ENCODE measurements at places on chromosomes 11 and 22.

- no peak for DNase-seq
These were observed 26.4 kb downstream of the KCNQ1 start for GRCh38 chr11:2471048-2471803.

GRCh38 chr11:25566298-25567200 is 765.4 kb upstream of the ANO3 start:
- DNase-seq, result no peak

GRCh38 chr11:15865212-15865987 is 490.9 kb downstream of the SOX6 start:
- DNase-seq, result no peak

- no peak for DNase-seq
These were observed 11.6 kb downstream of the SLC3A2 start for GRCh38 chr11:62892077-62892922.

- no peak for DNase-seq
These were observed 15.9 kb downstream of the INCENP start for GRCh38 chr11:62139526-62140303.

DNA sequence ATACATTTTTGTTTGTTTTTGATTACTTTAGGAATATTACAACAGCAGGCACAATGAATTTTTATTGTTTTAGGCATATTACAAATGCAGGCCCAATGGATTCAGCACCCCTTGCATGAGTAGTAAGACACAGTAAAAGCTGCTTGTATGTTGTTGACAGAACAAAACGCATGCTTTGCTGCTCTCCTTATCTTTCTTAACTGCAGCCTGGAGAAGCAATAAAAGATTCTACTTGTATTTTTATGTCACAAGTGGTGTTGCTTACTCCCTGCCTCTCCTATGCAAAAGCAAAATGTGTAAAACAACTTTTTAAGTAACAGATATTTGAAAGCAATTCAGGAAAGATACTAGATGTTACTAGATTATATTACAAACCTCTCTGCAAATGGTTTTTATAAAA is 73.9 kb downstream of the TRPC6 start:
- no peak for DNase-seq

- DNase-seq, result peak; percentile 86
These were observed 5.7 kb downstream of the ZP1 start for GRCh38 chr11:60872961-60873524.

DNA sequence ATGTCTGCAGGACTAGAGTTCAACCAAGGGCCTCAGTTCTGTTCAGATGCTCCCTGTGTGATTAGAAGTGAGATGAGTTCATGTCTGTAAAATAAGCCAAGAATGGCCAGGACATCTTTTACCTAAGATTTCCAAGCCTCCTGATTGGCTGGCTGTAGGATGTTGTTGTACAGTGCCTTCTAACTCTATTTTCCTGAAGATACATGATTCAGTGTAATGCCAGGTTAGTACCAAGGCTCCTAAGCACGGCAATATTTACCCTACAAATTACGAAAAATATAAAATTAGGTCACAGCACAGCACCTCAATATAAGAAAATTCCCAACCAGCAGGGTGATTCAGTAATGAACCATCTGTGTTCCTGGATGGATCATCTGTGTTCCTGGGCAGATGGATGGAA is 140.0 kb upstream of the MTMR2 start:
- DNase-seq, result no peak

DNA sequence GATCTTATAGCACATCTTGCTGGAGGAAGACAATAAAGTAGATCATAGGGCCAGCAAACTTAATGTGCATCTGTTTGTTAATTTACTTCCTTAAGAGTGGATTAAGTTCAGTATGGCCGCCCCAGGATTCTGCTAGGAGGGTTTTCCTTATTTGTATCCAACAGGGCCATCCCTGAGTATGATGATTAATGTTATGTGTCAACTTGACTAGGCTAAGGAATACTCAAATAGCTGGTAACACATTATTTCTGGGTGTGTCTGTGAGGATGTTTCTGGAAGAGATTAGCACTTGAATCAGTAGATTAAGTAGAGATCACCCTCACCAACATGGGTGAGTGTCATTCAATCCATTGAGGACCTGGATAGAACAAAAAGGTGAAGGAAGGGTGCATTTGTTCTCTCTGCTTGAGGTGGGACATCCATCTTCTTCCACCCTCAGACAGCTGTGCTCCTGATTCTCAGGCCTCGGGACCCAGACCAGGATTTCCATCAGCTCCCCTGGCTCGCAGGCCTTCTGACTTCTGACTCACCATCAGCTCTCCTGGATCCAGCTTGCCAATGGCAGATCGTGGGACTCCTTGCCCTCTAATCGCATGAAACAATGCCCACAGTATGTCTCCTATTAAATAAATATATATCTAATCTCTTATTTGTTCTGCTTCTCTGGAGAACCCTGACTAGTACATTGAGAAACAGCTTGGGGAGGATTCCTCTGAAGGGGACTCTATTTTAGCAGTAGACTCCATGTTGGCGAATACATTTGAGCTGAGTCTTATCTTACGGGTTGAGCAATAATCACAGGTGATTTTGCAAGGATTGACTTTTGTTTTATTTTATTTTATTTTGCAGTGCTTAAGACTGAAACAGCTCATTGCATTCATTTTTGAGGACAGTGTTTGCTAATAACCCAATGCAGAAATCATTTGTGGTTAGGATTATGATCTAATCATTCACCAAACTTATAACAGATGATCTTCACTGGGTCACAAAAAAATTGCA is 9.0 kb upstream of the ZBTB44 start:
- peak; percentile 16 for DNase-seq

GRCh38 chr11:40139066-40139465 is 1320.4 kb downstream of the LRRC4C start:
- DNase-seq, result no peak

DNA sequence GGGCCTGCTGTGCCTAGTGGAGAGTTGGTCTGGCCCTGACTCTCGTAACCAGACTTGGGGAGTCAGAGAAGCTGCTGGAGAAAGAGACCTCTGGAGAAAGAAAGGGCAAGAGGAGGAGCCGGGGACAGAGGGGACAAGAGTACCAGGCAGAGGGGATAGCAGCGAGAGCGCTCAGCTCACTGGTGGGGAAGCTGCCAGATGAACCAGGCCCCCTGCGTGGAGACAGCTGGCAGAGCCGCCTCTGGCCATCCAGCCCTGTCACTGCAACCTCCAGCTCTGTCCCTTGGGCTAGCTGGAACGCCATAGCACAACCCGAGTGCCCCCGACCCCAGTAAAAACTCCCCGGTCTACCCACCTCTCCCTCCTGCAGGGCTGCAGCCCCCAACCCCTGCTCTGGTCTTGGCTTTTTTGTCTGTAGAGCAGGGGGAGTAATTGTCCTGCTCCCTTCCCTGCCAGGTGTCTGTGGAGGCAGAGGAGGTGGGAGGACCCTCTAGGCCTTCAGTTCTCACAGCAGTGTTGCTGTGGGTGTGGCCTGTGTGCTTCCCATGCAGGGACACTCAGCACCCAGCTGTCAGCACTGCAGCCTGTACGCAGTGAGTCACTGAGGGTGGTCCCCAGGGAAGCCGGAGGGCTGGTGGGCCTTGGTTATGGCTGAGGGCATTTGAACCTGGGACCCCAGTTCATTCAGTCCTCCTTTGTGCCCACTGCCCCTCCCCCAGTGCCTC is 4.8 kb upstream of the SUN2 start:
- DNase-seq, result no peak

- DNase-seq, result no peak
These were observed 22.9 kb downstream of the ZBTB16 start for GRCh38 chr11:114082415-114082748.

DNA sequence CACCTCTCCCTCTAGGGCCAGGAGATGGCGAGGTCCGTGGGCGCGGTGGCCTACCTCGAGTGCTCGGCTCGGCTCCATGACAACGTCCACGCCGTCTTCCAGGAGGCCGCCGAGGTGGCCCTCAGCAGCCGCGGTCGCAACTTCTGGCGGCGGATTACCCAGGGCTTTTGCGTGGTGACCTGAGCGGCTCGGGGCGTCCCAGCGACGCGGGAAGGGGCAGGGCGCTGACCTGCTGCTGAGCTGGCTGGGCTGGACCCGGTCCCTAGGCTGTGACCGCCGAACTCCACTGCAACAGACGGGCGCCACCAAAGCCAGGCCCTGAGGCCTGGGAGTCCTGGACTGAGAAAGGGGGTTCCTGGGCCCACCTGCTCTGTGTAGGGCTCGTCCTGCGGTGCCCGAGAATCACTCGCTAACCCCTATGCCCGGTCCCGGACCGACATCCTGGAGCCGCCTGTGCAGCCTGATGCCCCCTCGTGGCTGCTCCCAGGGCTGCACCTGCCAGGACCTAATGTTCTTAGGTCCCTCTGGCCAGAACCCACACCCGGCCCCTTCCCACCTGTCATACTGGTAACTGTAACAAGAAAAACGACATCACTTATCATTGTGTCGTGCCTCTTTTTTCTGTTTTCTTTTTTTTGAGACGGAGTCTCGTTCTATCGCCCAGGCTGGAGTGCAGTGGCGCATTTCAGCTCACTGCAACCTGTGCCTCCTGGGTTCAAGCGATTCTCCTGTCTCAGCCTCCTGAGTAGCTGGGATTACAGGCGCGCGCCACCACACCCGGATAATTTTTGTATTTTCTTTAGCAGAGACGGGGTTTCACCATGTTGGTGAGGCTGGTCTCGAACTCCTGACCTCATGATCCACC is 15.0 kb downstream of the RHOD start:
- DNase-seq, result no peak

GRCh38 chr22:40553014-40553554 is 83.4 kb downstream of the MRTFA start:
- DNase-seq, result no peak

DNA sequence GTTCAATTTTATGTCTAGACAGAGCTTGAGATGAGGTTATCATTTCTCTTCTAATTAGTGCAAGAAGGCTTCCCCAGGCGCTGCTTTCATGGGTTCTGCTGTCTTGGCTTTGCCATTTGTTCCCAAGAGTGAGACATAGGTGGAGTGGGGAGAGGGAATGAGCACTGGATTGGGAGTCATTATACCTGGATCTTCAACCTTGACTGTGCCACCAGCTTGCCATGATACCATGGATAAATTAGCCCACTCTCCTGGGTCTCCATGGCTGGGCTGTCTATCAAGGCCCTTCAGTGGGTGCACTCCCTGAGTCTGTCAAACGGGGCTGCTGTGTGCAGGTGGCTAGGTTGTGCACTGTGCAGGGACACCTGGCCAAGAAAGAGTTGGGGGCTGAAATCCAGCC is 15.6 kb upstream of the NECTIN1 start:
- no peak for DNase-seq

- no peak for DNase-seq
These were observed 10.8 kb upstream of the MS4A13 start for GRCh38 chr11:60504219-60504905.

DNA sequence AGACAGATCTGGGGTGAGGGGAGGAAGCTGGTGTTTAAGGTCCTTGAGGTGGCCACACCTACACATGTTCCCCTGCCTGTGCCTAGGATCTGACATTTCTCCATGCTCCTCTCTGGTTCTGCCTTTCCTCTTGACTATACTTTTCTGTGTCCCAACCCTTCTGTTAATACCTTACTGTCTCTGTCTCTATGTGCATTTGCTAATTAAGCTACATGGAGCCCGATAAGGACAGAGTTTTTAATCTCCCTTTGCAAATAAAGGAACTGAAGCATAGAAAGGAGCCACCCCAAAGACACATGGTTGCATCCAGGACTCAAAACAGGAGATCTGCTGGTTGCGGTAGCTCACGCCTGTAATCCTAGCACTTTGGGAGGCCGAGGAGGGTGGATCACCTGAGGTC is 33.1 kb upstream of the CDON start:
- no peak for DNase-seq

GRCh38 chr11:8933931-8934330 is 1.2 kb upstream of the C11orf16 start:
- DNase-seq, result no peak

GRCh38 chr11:60993615-60994014 is 22.1 kb downstream of the CD6 start:
- DNase-seq, result no peak

DNA sequence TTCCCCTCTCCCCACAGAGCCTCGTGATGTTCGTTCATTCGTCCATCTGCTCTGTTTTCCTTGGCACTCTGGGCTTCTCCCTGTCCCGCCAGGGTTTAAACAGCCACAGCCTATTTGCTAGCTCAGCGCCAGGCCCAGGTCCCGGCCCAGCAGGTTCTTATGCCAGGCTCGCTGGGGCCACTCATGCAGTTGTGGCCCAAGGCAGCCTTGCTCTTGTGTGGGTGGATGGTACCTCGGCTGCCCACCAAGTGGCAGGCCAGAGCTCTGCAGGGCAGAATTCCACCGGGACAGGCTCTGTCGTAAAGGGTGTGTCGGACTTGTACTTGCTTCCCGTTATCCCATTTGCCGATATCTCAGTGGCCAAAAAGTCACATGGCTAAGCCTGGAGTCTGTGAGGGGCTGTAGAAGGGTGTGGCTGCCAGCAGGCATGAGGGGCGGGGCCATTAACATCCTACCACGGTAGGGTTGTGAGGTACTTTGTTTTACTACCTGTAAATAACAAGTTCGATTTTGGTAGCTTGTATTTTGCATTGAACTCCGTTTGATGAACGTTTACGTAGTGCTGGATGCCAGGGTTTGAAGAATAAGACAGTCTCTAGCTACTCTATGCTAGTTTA is 7.9 kb downstream of the FAM118A start:
- DNase-seq, result no peak

DNA sequence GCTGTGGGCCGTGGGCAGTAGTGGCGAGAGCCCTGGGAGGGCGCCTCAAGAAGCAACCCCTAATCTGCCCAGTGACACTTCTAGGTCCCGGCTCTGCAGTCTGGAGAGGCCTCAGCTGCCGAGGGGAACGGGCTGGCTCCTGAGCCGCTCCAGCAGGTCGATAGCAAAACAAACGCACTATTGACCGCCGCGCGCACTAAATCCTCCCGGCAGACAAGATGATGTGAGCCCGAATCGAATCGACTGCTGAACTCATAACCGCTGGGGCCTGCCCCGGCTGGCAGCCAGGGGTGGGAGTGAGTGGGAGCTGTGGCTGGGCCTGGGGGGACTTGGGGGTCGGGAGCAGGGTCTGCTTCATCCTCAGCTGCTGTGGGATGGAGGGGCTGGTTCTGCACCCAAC is 36.1 kb downstream of the FLRT1 start:
- DNase-seq, result no peak

- no peak for DNase-seq
These were observed 27.7 kb downstream of the EMID1 start for GRCh38 chr22:29233277-29233877.

DNA sequence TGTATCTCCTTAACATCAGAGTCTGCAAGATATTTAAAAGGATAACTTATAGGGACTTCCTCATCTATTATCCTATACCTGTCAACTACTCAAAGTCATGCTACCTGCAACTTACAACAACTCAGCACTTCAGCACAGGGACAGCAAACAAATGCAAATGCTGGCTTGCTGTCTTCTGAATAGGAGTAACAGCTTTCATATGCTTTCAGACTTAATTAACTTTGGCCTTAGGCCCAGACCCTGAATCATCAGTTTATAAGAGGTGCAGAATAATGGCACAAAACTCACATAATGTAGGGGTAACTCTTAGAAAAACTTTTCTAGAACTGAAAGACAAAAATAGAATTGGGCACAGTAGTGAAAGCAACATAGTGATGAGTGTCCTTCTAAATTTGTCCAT is 953.4 kb downstream of the DLG2 start:
- peak; percentile 29 for DNase-seq
